ENCODE measurements at places on chromosomes 1 and 21. TPM values are rescaled to one million over a fixed set of nuclear protein-coding genes. Genes with fewer than 3 reads are reported as not detected.

The FCGR3A gene
- not detected for total RNA-seq

The AVPR1B gene
- not detected for total RNA-seq

The SPRR3 gene
- total RNA-seq = not detected

The GPX7 gene
- not detected for total RNA-seq
